Activated CD8-positive, alpha-beta memory T cell treated with anti-CD3 and anti-CD28 coated beads for 1 hour (primary cell): ENCODE measurements at places on chromosomes 16 and 17.

GRCh38 chr17:41813152-41813680 is 412 bp downstream of the FKBP10 start:
- DNase-seq = no peak

- no peak for DNase-seq
Measured at GRCh38 chr16:15986261-15986660, 36.8 kb downstream of the ABCC1 start.

DNA sequence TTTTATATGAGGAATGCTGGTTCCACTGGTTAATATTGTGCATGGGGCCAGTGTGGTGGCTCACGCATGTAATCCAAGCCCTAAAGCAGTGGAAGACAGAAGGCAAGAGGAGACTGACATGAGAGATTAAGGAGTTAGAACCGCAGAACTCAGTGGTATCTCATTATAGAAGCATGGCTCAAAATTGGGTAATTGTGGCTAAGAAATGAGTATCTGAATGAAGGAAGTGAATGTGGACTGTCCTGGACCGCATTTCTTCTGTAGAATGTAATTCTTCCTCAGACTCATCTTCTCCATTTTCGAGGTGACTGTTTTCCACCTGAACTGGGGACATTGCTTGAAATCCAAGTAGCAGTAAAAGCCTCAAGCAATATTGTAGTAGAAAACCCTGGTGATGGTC is 42.6 kb upstream of the CDR2 start:
- DNase-seq = no peak

- DNase-seq = no peak
Measured at GRCh38 chr17:55926276-55926990, 175.6 kb downstream of the PCTP start.

- DNase-seq = no peak
Measured at GRCh38 chr17:31684901-31685300, 174.1 kb downstream of the COPRS start.

DNA sequence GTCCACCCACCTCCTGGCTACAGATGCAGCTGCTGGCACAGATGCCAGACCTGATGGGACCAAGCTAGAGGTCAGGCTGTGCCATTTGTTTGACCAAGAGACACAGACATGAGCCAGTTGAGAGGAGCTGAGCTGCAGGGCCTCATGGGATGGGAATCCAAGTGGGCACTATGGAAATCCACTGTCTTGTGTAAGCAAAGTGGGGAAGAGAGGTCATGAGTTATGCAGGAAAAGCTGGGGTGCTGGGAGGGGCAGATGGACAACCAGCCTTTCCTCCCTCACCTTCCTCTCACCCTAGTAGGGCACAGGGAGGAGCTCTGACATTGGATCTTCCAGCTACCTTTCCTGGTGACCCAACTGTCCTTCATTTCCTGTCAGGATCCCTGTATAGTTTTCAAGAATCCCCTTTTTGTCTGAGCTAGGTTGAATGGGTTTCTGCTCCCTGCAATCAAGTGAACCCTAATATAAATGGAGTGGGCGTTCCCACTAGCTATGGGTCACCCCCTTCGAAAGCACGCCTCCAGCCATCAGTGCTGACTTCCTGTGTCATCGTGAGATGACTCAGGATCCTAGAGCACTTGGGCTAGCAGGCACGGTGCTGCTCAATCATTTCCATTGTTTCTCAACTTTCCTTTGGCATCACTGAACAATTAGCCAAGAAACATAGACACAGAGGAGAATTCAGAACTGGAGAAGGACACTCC is 13.6 kb downstream of the ATPAF2 start:
- no peak for DNase-seq

DNA sequence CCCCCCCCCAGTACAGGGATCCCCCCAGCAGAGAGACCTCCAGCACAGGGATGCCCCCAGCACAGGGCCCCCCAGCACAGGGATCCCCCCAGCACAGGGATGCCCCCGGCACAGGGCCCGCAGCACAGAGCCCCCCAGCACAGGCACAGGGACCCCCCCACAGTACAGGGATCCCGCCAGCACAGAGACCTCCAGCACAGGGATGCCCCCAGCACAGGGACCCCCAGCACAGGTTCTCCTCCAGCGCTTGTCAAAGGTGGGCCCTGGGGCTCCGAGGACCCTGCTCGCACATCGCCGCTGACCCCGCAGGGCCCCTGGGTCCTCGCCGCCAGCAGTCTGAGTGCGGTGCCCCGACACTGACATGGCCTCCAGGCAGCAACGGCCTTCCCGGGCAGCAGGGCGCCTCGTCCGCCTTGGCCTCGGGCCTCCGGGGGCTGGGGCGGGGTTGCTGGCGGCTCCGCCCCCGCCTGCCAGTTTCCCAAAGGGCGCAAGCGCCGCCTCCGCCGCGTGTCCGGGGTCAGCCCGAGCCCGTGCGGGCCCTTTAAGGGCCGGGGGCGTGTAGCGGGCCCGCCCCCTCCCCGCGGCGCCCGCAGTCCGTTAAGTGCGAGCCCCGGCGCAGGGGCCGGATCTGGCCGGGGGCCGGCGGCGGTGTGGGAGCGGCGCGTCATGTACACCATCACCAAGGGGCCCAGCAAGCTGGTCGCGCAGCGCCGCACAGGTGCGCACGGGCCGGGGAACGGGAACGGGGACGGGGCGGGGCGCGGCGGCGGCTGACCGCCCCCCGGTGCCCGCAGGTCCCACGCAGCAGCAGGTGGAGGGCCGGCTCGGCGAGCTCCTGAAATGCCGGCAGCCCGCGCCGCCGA is at the start of gene MCRIP2:
TSS of gene MCRIP2 (plus strand) at position 503 of the 863 bp plus-strand sequence. CDS start at position 667, 164 bp downstream.
- peak; percentile 33 for DNase-seq

- DNase-seq = no peak
Measured at GRCh38 chr16:15643946-15644250, 944 bp upstream of the MARF1 start.
